ENCODE measurements at places on chromosomes 7 and 10. TPM values are rescaled to one million over a fixed set of nuclear protein-coding genes. Genes with fewer than 3 reads are reported as not detected.

GRCh38 chr7:151400626-151401315 lies 9.1 kb downstream of the WDR86 start:
- H3K4me1 ChIP-seq: no peaks in the 10 kb centered on the region
- peaks cover 6% of the 10 kb centered on the region for H3K27me3 ChIP-seq
- no peak for DNase-seq
- H3K36me3 ChIP-seq: no peaks in the 10 kb centered on the region
- no peak overlapping the region for H3K4me3 ChIP-seq

DNA sequence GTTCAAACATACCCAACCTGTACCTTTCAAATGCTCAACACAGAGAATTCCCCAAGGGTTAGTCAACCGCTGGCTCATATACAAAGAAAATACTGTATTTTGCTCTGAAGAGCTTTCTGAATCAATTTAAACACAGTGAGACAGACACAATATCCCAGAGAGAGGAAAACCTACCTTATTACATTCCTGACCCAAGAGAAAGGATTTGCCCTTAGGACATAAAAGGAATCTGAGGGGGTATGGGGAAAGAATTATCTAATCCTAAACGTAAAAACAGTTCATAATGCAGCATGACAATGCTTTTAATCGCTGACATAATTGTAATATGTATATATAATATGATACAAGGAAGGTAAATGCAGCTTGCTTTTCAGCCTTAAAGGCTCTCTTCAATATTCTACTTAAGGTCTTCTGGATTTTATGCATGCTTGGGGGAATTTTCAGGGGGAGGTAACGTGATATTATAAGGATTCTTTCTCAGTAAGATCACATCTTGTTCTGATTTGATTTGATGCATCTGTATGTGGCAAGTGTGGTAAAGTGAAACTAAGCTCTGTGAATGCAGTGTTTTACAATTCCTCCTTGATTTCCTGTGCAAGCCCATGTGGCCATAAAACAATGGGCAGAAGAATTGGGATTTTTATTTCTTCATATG lies 240.5 kb downstream of the GLI3 start:
- H3K4me3 ChIP-seq: no peak overlapping the region
- H3K27ac ChIP-seq: peak overlapping the region; percentile 28
- no peaks in the 10 kb centered on the region for H3K27me3 ChIP-seq
- H3K4me1 ChIP-seq: peaks cover 23% of the 10 kb centered on the region
- H3K36me3 ChIP-seq: no peaks in the 10 kb centered on the region
- no peak for DNase-seq

- no peak overlapping the region for H3K27ac ChIP-seq
- H3K4me1 ChIP-seq: no peaks in the 10 kb centered on the region
- H3K4me3 ChIP-seq: no peak overlapping the region
- DNase-seq: no peak
- H3K36me3 ChIP-seq: no peaks in the 10 kb centered on the region
- peaks cover 23% of the 10 kb centered on the region for H3K27me3 ChIP-seq
Observed at GRCh38 chr10:59706851-59707797, 2.5 kb downstream of the SLC16A9 start.

DNA sequence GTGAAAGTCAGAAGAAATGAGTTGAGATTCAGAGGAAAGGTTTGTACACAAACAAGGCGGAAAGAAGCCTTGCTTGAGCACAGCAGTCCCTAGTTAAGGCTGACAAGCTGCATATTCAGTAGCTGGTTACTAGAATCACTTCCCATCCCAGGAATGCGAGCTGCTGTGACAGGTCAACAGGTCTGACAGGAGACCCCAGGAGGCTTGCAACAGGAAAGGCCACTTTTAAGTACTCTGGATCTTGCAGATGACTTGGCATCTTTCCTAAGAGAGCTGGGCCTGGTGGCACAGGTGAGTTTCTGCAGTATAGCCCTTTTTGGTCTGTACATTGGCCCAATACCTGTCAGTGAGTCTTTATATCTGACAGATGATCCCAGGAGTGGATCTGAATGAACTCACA lies 35.7 kb upstream of the UNC5B start:
- H3K4me3 ChIP-seq: no peak overlapping the region
- no peaks in the 10 kb centered on the region for H3K27me3 ChIP-seq
- no peak overlapping the region for H3K27ac ChIP-seq
- no peaks in the 10 kb centered on the region for H3K36me3 ChIP-seq

DNA sequence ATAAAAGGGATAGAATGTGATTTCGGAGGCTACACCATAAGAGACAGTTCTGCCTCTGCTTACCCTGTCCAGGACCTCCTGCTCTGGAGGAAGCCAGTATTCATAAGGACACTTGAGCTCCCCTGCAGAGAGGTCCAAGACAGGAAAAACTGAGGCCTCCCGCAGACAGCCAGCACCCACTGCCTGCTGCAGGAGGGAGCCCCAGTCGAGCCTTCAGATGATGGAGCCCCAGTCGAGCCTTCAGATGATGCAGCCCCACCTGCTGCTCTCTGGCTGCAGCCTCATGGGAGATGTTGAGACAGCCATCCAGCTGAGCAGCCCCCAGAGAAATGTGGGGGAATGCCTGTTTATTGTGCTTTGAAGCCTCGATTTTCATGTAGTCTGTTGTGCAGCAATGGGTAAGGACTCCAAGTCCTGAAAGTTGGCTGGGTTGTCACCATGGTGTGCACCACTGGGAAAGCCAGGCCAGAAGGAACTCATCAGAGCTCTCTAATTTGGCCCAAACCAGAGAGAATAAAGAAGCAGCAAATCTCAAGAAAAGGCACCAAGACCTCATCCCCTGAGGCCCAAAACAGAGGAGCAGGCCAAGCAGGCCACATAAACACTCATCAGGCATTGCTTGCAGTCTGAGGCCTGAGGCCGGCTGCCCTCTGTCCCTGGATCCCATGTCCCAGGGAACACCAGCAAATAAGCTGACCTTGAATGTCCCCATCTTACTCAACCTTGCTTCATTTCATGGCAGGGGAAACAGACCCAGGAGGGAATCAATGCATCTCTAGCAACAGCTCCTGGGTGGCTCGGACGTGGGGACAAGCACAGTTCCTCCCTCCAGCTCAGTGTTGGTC lies 30.9 kb downstream of the CALML5 start:
- no peak for DNase-seq
- H3K27me3 ChIP-seq: no peaks in the 10 kb centered on the region
- no peak overlapping the region for H3K4me3 ChIP-seq
- H3K4me1 ChIP-seq: peaks cover 30% of the 10 kb centered on the region
- no peaks in the 10 kb centered on the region for H3K36me3 ChIP-seq
- peak overlapping the region; percentile 87 for H3K27ac ChIP-seq

DNA sequence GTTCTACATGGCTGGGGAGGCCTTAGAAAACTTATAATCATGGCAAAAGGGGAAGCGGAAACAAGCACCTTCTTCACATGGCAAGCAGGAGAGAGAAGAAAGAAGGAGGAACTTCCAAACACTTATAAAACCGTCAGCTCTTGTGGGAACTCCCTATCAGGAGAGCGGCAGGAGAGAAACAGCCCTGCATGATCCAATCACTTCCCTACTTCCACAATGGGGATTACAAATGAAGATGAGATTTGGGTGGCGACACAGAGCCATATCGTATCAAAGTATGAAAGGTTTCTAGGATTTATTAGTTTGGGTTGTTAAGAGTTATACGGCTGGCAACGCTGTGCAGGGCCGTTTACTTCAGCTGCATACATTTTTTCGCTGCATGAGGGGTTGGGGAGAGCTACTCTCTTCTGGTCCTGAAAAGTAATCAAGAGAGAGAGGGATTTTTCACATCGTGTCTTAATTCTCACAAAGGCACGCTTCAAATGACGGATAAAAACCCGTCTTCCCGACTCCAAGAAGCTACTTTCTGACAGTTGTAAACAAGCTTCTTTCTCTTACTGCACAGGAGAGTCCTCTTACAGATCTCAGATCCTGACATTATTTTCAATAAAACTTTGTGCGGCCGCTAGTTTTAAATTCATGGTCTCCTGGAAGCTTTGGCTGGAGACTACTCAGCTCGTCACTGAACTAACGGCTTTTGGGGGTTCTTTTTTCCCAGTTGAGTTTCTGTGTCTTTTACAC lies 751 bp upstream of the GTPBP10 start:
- peak; percentile 24 for DNase-seq
- no peaks in the 10 kb centered on the region for H3K36me3 ChIP-seq
- H3K27ac ChIP-seq: peak overlapping the region; percentile 81
- H3K27me3 ChIP-seq: no peaks in the 10 kb centered on the region
- peaks cover 22% of the 10 kb centered on the region for H3K4me1 ChIP-seq

DNA sequence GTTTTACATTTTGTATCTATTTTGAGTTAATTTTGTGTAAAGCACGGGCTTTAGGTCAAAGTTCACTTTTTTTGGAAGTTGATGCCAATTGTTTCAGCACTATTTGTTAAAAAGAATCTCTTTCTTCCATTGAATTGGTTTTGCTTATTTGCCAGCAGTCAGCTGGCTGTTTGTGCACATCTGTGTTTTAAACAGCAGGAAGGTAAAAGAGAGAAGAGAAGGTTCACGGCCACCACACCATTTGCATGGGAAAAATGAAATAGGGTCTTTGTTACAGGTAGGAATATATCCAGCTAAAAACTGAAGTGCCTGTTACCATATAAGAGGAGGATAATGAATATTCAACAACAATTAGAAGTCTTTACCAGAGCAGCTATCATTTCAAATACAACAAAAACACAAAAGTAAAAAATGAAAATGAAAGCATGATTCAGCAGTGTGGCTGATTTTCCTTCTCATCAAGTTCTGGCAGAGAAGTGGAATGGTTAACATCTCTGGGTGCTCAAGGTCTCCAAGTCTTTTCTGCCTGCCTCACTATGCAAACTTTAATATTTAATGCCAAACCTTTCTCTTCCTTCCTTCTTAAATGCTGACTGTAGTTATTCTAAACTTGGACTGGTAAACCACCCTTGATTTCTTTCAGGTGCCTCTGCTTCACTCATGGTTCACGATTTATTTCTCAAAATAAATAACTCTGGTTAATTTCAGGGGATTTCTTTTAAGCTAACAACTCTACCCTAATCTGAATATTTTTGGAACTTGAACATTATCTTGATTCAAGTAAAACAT lies 841.5 kb downstream of the GRM8 start:
- no peak for DNase-seq
- no peaks in the 10 kb centered on the region for H3K36me3 ChIP-seq

- H3K4me3 ChIP-seq: no peak overlapping the region
- peak overlapping the region; percentile 64 for H3K27ac ChIP-seq
- no peaks in the 10 kb centered on the region for H3K4me1 ChIP-seq
- no peaks in the 10 kb centered on the region for H3K27me3 ChIP-seq
- no peak for DNase-seq
- no peaks in the 10 kb centered on the region for H3K36me3 ChIP-seq
Observed at GRCh38 chr10:127899766-127900387, 7.0 kb upstream of the PTPRE start.

GRCh38 chr7:37674531-37674930 lies 9.0 kb upstream of the GPR141 start:
- H3K27me3 ChIP-seq: no peaks in the 10 kb centered on the region
- no peak for DNase-seq
- H3K36me3 ChIP-seq: no peaks in the 10 kb centered on the region
- H3K4me1 ChIP-seq: no peaks in the 10 kb centered on the region
- no peak overlapping the region for H3K4me3 ChIP-seq

DNA sequence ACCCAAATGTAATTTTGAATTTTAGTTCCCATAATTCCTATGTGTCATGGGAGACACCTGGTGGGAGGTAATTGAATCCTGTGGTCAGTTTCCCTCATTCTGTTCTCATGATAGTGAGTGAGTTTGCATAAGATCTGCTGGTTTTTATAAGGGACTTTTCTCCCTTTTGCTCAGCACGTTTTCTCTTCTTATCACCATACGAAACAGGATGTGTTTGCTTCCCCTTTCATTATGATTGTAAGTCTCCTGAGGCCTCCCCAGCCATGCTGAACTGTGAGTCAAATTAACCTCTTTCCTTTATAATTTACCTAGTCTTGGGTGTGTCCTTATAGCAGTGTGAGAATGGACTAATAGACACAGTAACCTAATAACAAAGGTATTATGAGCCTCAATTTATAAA lies 36.1 kb upstream of the ZNF736 start:
- no peak overlapping the region for H3K27ac ChIP-seq
- no peaks in the 10 kb centered on the region for H3K4me1 ChIP-seq
- H3K4me3 ChIP-seq: no peak overlapping the region
- H3K27me3 ChIP-seq: no peaks in the 10 kb centered on the region
- H3K36me3 ChIP-seq: no peaks in the 10 kb centered on the region
- DNase-seq: no peak

DNA sequence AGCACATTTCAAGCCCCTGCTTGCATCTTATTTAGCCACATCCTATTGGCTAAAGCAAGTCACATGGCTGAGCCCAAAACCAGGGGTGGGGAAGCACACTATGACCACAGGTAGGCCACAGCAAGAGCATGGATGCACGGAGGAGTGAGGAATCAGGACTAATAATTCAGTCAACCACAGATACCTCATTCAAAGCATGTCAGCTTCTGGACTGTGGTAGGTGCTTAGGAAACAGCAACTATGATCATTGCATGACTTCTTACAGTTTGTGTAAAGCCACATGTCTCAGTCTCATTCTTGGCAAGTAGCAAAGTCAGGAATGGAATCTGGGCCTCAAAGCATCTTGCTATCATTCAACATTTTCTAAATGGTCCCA lies 79.0 kb upstream of the EMX2 start:
- DNase-seq: no peak
- no peak overlapping the region for H3K4me3 ChIP-seq
- H3K4me1 ChIP-seq: peaks cover 12% of the 10 kb centered on the region
- H3K36me3 ChIP-seq: no peaks in the 10 kb centered on the region
- no peaks in the 10 kb centered on the region for H3K27me3 ChIP-seq

CALU gene
- 44.0 TPM for total RNA-seq

FOXI2 gene
- not detected for total RNA-seq

MINDY4 gene
- total RNA-seq: 5.7 TPM

KAZALD1 gene
- 18.8 TPM for total RNA-seq

GPR26 gene
- not detected for total RNA-seq

AP5Z1 gene
- 41.3 TPM for total RNA-seq

MRLN gene
- total RNA-seq: not detected

WDR86 gene
- total RNA-seq: 33.3 TPM
